Astrocyte (in vitro differentiated cells and primary cell): ENCODE measurements at places on chromosomes 4 and X. TPM values are rescaled to one million over a fixed set of nuclear protein-coding genes. Genes with fewer than 3 reads are reported as not detected.
A peak's percentile ranks its signal among the peaks of the same experiment; 100 is the strongest.

GRCh38 chr4:67035501-67035900 is 509.8 kb downstream of the CENPC start:
- peak; percentile 77 for DNase-seq

GRCh38 chr4:73193155-73193554 is 65.4 kb downstream of the ANKRD17 start:
- DNase-seq = no peak

GRCh38 chr4:174789657-174790056 is 39.4 kb downstream of the GLRA3 start:
- no peak for DNase-seq

The CPE gene
- total RNA-seq = 380 and 385 TPM in 2 replicates

- DNase-seq = peak; percentile 31
Measured at GRCh38 chr4:152304220-152304619, 231.7 kb downstream of the FBXW7 start.

The UGT2B15 gene
- not detected in 2 replicates for total RNA-seq

DNA sequence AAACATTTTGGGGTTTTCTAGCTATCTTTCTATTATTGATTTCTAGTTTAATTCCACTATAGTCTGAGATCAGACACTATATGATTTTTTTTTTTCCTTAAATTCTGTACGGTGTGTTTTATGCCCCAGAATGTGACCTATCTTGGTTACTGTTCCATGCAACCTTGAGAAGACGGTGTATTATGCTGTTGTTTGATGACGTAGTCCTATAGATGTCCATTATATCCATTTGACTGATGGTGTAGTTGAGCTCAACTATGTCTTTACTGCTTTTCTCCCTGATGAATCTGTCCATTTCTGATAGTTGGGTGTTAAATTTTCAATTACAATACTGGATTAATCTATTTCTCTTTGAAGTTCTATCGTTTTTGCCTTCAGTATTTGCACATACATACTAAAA is 212.5 kb downstream of the NDST4 start:
- DNase-seq = no peak

DNA sequence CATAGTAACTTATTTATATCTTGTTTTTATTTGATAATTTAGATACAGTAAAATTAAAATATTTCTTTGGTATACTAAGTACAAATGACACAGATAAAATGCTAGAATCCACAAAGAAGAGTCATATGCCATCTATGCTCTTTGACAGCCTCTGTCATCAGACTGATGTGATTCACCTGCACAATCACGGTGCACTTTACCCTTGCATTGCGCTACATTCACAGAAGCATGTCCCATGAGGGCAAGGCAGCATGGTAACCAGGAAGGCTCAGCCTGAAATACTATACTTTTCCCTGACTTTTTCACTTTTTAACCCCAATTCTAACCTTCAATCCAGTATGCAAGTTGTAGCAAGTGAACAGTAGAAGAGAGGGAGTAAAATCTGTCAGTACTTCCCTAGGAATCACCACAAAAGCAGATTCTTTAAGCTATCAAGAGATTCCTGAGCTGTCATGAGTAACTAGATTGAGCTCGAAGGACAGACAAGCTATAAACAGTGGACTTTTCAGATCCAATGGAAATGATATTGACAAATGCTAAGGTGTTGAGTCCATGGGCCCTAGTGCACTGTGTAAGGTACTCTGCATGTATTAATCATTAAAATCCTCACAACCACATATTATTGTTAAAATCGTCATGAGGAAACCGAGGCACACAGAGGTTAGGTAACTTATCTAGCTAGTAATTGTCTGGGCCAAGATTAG is 14.2 kb downstream of the SEC24D start:
- DNase-seq = no peak

The DSPP gene
- total RNA-seq = not detected in 2 replicates

GRCh38 chrX:119758731-119759247 is 401 bp downstream of the SOWAHD start:
- DNase-seq = no peak

DNA sequence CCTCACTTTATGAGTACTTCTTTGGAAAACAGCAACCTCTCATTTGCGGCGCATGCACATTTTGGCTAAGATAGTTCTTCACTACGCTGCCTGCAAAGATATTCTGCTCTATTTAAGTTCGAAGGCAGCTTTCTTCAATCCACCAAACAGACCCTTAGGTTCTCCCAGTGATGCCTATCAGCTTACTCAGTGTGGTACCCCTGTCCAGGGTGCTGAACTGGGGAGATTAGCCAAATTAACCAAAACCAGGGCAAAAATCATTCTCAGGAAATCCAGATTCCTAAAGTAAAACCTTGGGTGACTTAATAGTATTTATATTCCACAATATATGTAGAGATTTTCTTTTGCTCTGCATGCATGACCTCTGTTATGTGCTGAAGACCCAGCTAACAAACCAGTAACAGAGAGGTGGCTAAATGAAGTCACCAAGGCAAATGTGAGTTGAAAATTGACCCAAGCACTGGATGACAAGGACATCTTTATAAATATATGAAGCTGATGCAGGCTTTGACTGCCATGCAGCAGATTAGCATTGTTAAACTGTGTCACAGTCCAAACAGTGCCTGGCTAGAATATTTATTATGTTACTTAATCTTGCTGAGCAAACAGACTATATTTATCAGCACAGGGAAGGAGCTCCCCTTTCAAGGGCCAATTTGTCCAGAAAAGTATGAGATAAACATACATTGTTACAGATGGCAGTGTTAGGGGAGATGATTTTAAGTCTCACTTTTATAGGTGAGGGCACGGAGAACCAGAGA is 418.2 kb downstream of the STIM2 start:
- DNase-seq = peak; percentile 27

- no peak for DNase-seq
Measured at GRCh38 chr4:155530290-155530689, 136.4 kb upstream of the GUCY1A1 start.

DNA sequence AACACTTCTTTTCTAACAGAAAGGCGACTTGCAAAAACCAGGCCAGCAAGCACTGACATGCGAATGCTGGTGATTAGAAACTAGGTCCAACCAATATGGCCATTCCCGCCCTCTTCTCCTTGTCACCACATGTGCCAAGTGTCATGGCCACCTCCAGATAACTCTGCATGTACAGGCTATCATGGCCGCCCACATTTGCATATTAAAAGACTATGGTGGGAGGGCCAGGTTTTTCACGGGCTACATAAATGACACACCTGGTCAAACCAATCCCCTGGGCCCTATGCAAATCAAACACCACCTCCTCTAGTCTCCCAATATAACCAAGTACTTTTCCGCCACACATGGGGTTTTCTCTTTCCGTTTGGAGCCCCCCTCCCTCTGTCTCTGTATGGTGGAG is 40.1 kb downstream of the NUDT11 start:
- no peak for DNase-seq

DNA sequence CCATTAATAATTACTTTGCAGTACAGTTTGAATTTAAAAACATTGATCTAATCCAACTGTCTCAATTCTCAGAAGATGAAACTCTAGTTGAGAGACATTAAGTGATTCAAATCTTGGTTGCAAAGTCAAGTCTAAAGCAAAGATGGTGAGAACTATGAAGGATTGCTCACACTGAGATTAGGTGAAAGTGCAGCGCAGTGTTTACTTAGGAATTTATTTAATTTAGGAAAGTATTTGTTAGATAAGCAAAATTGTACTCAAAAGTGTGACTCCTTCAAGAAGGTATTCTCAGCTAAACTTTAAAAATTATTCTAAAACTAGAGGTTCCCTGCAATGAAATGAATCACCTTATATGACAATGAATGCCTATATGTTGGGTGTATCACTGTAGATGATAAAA is 454.9 kb downstream of the PDGFC start:
- DNase-seq = no peak

The F11 gene
- not detected in 2 replicates for total RNA-seq
